ENCODE measurements at places on chromosomes 13 and 19.

- no peak for DNase-seq
These were observed 56.8 kb downstream of the THSD1 start for GRCh38 chr13:52348983-52349780.

DNA sequence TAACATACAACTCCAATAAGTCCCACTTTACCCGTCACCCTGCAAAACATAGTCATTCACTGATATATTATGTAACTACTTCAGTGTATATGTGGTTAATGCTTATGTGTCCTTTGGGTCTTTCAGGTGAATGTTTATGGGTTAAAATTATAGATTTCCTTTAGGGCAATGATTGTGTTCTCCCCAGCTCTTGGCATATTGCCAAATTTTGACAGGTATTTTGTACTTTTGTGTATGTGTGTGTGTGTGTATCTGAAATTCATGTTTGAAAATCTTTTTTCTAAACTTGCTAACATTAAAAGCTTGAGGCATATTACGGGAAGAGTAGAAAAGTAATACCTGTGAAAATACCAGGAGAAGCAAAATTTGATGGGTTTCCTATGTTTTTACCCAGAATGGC lies 8.2 kb downstream of the CDK8 start:
- DNase-seq: no peak

GRCh38 chr19:4473011-4473762 lies 1.1 kb downstream of the HDGFL2 start:
- no peak for DNase-seq

- DNase-seq: no peak
These were observed 29.3 kb downstream of the SBNO2 start for GRCh38 chr19:1144741-1145140.

DNA sequence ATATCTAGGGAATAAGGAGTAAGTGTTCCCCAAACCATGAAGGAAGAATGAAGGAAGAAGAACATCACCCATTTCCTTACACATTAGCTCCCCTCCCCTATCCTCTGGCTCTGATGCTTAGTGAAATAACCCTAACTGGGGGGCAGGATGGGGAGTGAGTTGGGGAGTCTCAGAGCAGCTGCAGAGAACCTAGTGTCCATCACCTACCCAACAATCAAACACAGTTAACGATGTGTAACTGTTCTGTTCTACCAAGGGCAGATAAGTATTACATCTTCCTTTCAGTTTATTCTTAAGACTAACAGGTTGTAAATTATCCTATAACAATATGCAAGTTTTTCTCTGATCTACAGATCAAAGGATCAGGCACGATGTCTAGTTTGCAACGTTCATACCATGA lies 12.8 kb downstream of the ELF1 start:
- no peak for DNase-seq

DNA sequence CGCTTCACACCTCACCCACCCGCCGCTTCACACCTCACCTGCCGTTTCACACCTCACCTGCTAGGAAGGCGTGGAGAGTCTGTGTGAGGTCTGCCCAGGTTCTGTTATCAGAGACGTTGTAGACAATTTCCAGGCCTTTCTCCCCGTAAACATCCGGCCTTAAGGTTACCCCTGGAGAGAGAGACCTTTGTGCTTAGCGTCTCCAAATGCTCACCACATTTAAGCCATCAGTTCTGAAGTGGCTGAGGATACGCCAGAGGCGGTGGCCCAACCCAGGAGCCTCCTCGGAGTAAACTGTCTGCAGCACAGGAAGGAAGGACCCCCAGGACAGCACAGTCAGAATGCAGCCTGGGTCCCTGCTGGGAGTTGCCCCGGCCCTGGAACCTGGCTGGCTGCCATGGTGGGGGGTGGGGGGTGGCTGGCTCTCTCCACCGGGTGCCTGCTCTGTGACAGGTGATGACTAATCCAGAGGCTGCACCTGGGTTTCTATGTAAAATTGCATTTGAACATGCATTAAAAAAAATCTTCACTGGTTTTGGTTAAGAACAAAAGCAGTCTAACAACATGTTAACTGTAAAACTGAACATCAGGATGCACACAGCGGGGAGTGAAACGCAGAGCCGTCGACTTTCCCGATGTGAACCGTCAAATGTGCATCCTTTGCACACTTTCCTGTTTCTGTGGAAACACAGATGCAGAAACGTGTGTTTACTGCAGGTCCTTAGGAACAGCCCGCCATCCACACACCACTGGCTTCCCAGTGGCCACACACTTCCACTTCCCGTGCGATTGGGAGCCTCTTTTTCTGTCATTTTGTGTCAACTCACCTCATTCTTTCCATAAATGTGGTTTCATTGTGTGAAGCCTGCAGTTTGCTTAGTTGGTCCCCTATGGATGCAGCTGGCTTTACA lies 4.5 kb downstream of the ATP4B start:
- no peak for DNase-seq

- DNase-seq: no peak
These were observed 6.2 kb upstream of the COLGALT1 start for GRCh38 chr19:17549085-17549740.

DNA sequence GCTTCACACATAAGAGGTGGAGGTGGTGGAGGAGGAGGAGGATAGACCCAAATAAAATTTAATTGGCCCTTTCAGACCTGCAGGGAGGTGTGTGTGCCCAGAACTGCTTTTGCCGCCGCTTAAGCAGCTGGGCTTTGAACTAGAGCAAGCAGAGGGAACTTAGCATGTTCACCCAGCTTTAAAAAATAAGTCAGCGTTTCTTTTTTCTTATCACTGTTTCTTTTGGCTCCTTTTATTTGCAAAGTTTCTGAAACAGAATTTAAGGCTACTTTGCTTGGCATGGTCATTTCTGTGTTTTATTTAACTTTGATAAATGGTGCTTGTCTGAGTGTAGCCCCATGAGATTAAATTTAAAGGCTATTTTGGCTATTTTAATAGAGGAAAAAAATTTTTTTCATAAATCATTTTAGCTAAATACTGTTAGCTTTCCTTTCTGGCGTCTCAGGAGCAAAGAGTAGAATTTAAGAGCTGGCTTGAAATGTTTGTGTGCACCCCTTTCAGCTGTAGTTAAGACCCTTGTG lies 43.3 kb upstream of the RNF113B start:
- no peak for DNase-seq

DNA sequence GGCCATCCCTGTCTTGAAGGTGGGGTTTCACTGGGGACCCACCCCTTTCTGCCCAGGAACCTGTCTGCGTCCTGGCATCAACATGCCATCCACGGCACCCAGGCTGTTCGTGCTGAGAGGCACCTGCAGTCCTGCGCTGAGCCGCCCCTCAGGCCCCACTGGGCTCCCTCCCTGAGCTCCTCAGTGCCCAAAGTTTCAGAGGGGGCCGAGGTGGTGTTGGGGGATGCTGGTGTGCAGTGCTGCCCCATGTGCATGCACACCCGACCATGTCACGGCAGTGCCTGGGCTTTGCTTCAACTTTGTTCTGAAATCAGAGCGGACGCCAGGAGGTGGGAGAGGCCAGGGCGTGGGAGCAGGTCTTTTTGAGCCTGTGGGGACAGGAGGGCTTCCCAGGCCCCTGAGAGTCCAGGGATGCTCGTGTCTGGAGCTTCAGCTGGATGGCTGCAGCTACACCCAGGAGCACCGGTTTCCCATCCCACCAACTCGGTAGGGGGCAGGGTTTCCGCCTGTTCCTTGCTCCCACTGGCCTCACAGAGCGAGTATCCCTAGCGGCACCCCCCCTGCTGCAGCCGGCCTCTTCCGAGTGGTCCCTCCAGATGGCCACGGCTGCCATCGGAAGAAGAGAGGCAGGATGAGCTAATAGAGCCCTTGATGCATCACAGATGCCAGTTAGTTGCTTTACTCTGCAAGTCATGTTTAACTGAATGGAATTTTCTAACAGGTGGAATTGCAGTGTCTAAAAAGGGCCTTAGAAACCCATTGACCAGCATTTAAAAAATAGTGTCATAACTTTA lies 44.0 kb downstream of the WDFY2 start:
- no peak for DNase-seq

GRCh38 chr13:42049454-42049813 lies 986 bp downstream of the DGKH start:
- no peak for DNase-seq

GRCh38 chr13:45393941-45394570 lies 24.1 kb downstream of the SLC25A30 start:
- no peak for DNase-seq

- no peak for DNase-seq
These were observed 10.1 kb downstream of the FOSB start for GRCh38 chr19:45477713-45478453.

GRCh38 chr13:35881360-35881759 lies 249.8 kb downstream of the DCLK1 start:
- no peak for DNase-seq

GRCh38 chr19:49097453-49098288 lies 12.4 kb downstream of the SNRNP70 start:
- DNase-seq: peak; percentile 57

- DNase-seq: peak; percentile 89
These were observed at the start of gene JUNB for GRCh38 chr19:12791345-12792050. JUNB (plus strand) TSS chr19:12791486; CDS start chr19:12791772, 286 bp downstream.
